ENCODE measurements at places on chromosomes 6 and 20.

- DNase-seq = peak; percentile 20
Measured at GRCh38 chr6:101393251-101393828, at the start of gene GRIK2. Gene GRIK2 (plus strand): TSS chr6:101393708.

GRCh38 chr6:132466952-132467351, 46.0 kb downstream of the STX7 start:
- DNase-seq = no peak

- no peak for DNase-seq
Measured at GRCh38 chr6:17703256-17703694, 3.5 kb downstream of the NUP153 start.

- DNase-seq = no peak
Measured at GRCh38 chr6:47245745-47246371, 63.8 kb downstream of the TNFRSF21 start.

DNA sequence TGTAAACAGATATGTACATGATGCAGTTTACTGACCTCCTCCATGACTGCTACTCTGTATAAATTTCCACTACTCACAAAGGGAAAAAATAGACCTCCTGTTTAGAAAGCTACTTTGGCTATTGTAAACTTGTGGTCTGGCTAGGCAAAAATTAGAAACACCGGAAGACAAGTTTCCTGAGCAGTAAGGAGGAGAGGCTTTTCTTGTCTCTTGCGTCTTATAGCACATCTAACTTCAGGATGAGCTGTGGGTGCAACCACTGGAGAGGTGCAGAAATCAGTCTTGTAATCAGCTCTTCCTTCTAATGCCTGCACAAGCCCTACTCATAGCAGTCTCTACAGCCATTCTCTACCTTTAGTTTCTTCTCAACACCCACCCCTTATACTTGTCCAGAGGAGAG, 296.5 kb upstream of the SLC35B3 start:
- no peak for DNase-seq

Data from midbrain (tissue), 1 donor.